ENCODE measurements at places on chromosomes 12 and 14.

- DNase-seq, result no peak
Observed at GRCh38 chr12:83630526-83630925, 943.8 kb downstream of the TMTC2 start.

DNA sequence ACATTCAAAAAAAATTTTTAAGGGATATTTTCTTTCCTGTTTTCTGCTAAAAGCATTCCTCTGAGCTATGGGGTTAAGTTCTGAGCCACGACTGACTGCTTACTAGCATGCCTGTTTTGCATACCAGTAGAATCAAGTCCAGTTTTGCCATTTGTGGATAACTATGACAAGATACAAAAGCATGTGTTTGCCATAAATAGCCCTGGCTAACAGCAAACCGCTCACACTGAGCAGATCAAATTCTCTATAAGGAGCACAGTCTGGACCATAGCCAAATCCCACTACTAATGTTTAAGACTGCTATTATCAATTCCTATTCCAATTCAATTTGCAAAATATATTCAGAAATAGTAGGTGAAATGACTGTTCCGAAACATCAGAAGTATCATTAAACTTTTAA lies 3.2 kb downstream of the CFL2 start:
- DNase-seq, result peak; percentile 83

DNA sequence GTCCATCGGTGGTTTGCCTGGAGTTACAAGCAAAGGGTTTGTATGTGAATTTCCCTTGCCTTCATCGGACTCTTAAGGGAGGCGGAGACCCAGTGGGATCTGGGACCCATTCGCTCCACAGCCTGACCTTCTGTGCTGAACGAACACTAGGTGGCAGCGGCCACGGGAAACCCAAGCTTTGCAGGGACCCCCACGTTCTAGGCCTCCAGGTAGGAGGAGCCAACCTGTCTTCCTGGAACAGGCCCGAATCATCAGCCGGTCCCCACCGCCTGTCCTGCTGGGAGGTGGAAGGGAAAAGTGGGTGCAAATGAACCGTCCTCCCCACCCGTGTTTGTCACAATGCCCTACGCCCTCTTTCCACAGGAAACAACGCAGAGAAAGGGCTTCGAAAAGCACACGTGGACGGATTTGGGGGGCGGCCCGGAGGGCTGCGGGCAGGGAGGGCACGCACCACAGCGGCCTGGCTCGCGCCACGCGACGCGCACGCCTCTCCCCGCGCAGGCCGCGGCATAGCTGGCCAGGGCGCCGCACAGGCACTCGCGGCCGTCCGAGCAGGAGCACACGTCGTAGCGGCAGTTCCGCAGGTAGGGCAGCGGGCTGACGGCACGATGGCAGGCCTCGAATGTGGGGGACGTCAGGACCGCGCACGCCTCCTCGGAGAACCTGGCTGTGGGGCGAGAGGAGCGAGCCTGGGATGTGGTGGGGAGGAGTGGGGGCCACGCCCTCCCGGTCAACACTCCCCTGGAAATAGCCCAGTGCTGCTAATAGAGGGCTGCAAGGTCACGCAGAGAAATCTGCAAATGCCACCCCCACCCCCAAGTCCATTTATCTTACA lies 67.8 kb downstream of the VWF start:
- peak; percentile 52 for DNase-seq

GRCh38 chr12:122063694-122064024 lies 14.9 kb upstream of the MLXIP start:
- DNase-seq, result no peak

GRCh38 chr14:89470401-89470800 lies 53.4 kb upstream of the FOXN3 start:
- DNase-seq, result no peak

DNA sequence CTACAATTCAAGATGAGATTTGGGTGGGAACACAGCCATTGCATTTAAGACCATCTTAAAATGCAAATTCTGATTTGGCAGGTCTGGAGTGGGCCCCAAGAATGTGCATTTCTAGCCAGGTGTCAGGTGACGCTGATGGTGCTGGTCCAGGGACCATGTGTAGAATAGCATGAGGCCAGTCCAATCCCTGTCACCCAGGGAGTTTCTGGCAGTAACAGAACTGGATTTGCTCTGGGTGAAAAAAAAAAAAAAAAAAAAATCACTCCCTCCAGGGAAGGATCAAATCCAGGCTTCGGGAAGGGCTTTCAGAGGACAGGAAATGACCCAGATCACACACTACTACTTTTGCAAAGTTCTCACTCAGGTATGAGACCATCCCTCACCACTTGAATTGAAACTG lies 213.2 kb upstream of the NOS1 start:
- DNase-seq, result no peak

DNA sequence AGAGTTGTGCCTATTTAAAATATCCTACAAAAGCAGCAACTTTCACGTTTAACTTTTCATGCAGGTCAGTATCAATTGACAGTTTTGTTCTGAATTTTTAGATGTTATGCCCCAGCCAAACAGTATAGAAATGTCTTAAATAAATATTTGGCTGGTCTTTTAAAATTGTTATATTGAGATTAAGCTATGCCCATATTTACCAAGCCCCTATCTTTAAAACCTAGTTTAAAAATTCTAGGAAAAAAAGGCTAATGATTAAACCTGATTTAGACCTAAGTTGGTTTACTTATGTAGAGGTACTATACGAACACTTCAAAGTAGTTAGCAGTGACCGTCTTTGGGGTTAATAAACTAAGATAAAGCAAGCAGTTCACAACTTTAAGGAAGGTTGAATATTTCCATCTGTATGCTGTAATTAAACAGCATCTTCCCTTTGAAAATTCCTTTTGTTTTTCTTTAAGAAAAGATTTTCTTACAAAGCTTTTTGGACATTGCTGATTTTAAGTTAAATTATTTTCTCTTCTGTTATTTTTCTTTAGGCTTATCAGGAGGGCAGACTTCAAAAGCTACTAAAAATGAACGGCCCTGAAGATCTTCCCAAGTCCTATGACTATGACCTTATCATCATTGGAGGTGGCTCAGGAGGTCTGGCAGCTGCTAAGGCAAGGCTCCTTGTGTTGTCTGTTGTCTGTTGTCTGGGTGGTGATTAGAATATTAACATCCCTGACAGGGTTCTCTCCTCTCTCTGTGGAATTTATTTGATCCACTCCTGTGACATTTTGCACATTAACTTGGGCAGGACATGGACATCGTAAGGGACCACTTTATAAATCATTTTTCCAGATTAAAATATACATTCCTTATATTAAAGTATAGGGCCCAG lies 7.5 kb downstream of the EID3 start:
- no peak for DNase-seq

DNA sequence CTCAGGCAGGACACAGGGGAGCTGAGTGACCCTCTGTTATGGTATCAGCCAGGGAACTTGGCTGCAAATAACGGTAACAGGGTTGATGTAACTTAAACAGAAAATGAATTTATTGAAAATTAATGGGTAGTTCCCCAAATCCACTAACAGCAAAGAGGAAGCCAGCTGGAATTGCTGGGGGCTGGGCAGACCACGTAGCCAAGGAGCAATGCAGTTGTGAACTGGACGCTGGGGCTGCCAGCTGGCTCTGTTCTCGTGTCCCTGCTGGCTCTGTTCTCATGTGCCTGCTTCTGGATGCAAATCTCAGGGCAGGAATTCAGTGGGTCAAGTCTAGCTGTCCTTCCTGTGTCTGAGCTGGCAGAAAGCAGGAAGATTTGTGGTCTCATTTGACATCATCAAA lies 1383.3 kb upstream of the TMEM132C start:
- no peak for DNase-seq

DNA sequence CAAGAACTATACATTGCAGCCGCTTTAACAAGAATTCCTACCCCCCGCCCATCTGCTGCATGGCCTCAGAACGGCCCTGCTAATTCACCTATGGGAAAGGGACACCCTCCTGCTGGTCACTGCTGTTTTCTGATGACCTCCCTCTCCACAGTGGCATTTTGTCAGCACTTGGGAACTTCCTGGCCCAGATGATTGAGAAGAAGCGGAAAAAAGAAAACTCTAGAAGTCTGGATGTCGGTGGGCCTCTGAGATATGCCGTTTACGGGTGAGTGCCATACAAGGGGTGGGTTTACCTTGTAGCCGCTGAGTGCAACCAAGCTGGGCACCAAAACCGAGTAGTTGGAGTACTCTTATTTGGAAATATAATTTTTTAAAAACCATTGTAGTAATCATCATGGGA lies 2.7 kb downstream of the PXMP2 start:
- no peak for DNase-seq

GRCh38 chr14:100655741-100656085 lies 68.5 kb upstream of the BEGAIN start:
- DNase-seq, result no peak

GRCh38 chr14:95436354-95436753 lies 80.1 kb downstream of the SYNE3 start:
- no peak for DNase-seq

GRCh38 chr12:108570743-108571608 lies 8.6 kb downstream of the ISCU start:
- DNase-seq, result peak; percentile 75

DNA sequence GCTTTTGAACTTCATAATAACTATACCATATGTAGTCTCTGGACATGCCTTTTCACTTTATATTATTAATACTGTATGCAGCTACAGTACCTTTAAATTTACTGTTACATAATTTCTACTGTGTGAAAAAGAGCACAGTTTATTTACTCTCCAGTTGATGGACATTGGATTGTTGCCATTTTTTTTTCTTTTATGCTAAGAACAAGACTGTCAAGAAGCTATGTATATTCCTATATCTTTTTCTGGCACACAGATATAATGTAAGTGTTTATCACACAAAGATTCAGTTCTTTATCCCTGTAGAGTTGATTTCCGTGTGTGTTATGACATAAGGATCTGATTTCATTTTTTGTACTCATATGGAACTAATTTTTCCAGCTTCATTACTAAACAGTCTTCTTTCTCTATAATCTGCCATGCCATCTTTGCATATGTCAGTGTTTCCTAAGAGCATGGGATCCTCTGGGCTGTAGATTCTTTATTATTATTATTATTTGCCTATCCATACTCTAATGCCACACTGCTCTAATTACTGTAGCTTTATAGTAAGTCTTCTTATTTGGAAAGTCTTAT lies 593.0 kb upstream of the ATP2B1 start:
- DNase-seq, result no peak

DNA sequence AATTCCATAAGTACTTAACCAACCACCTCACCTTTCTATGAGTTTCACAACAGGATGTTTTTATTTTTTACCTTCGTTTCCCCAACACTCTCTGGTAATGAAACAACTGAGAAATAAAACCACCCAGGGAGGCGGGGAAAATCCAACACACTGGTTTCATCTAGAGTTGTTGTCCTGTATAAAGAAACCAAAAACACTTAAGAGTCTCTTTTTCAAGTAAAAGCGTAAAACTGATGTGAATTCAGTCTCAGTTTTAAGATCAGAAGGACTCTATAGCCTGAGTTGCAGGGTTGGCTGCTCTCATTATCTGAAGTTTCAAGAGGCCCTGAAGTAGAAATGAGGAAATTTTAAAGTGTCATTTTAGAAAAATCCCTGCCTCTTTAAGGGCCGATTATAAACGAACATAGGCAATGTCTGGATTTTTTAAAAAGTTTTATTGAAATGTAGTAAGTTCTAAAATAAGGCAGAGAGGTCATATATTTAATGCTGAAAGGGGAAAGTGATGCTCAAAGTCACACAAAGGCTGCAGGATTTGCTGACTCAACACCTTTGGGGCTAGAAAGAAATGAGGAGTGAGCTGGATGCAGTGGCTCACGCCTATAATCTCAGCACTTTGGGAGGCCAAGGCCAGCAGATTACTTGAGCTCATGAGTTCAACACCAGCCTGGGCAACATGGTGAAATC lies 27.2 kb downstream of the HIGD1C start:
- no peak for DNase-seq

GRCh38 chr12:109446-109845 lies 42.9 kb downstream of the IQSEC3 start:
- no peak for DNase-seq

GRCh38 chr12:70788774-70789173 lies 131.8 kb downstream of the PTPRR start:
- no peak for DNase-seq

- DNase-seq, result no peak
Observed at GRCh38 chr14:69093631-69094421, 59.1 kb downstream of the DCAF5 start.

DNA sequence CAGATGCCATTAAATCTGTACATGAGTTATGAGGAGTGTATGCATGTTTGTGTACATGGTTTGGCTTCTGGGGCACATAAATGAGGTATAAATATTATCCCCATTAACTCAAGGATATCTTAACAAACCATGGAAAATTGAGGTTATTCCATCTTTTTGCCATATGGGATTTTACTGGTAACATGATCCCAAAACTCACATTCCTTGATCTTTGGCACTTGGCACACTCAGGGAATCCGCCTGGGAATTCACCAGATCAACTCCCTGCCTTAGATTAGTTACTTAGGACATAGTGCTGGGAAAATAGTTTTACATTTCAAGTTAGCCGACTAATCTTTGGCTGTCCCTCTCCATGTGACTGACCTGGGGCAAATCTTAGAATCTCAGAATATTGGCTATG lies 16.9 kb downstream of the CDKN1B start:
- no peak for DNase-seq

DNA sequence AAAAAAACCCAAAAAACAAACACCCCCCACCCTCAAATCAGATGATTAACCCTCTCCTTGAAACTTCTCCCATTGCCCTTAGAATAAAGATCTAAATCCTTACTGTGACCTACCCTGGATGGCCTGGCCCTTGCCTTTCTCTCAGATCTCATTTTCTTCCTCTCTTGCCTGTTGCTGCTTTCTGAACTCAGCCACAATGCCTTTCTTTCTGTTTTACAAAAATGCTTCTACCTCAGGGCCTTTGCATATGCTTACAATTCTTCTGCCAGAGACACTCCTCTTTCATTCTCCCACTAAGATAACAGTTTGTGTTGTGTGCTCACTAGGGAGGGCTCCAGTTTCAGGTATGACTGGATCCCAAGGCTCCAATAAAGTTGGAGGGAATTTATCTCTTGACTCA lies 108.3 kb downstream of the PTPN11 start:
- no peak for DNase-seq

DNA sequence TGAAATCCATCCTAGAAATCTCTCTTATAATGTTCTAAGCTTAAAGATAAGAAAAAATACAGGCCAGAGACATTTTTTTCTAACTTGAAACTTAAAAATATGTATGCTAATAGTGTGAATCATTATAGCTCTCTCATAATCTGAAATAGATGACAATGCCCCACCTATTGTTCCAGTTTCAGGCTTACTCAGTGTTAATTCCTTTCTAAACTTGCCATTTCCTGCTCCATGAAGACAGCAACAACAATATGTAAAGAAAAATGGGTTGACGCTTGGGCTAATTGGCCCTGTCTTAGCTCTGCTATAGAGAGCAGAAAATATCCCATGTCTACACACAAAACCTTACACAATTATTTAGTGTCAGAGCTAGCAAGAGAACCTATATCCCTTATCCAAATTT lies 37.1 kb downstream of the LMO3 start:
- DNase-seq, result no peak
